Cortex of kidney (tissue), 1 donor: ENCODE measurements at places on chromosomes 4 and X.

DNA sequence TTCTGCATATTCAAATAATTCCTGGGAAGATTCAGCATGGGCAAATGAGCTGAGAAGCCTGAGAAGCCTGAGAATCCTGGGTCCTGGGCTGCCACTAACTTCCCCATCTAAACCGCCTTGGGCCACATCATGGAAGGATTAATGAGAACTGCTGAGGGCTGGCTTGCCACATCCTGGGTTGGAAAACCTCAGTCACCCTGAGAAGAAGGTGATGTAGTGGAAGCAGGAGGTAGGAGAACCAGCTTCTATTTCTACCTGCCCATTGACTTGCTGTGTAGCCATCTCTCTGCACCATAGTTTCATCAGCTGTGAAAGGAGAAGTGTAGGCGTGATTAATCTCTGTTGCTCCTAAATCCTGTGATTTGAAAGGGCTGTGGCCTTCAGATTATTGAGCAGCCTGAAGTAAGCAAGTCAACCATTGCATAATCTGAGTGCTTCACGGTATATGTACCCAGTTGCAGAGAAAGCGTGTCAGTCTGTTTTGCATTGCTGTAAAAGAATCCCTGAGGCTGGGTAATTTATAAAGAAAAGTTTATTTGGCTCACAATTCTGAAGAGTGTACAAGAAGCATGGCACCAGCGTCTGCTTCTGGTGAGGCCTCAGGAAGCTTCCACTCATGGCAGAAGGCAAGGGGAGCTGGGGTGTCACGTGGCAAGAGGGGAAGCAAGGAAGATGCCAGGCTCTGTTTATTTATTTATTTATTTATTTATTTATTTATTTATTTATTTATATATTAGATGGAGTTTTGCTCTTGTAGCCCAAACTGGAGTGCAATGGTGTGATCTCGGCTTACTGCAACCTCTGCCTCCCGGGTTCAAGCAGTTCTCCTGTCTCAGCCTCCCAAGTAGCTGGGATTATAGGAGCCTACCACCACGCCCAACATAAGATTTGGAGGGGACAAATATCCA, 140.9 kb upstream of the ATP6AP2 start:
- no peak for DNase-seq

GRCh38 chr4:41611881-41612871, 74.2 kb downstream of the LIMCH1 start:
- no peak for DNase-seq

DNA sequence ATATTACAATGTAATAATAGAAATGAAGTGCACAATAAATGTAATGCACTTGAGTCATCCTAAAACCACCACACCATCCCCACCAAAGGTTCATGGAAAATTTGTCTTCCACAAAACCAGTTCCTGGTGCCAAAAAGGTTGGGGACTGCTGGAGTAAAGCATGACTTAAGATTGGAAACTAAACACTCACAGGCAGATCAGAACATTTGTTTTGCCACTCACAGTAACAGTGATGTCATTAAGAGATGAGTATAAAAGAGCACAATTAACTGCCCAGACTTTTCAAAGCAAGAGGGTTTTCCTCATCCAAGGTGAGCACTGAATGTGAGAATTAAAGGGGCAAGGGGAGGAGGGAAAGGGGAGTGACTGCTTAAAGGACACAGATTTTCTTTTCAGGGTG, 35.6 kb downstream of the MAP7D3 start:
- no peak for DNase-seq

GRCh38 chr4:124334119-124334518, 378.4 kb downstream of the ANKRD50 start:
- DNase-seq: no peak

DNA sequence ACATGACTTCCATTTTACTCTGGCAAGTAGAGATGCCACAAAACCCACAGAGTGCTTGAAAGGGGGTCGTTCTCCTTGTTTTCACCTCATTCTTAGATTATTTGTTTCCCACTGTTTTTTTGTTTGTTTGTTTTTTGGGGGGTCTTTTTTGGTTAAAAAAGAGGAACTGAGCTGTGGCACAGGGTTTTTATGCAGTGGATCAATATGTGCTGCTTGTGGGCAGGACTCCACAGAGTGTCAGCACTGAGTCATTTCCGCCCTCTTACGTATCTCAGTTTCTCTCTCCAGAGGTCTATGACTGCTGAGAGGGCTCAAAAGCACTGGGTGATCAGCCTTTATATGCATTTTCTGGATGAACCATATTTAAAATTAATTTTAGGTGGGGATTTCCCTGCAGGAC, 268.1 kb upstream of the GRID2 start:
- DNase-seq: no peak

DNA sequence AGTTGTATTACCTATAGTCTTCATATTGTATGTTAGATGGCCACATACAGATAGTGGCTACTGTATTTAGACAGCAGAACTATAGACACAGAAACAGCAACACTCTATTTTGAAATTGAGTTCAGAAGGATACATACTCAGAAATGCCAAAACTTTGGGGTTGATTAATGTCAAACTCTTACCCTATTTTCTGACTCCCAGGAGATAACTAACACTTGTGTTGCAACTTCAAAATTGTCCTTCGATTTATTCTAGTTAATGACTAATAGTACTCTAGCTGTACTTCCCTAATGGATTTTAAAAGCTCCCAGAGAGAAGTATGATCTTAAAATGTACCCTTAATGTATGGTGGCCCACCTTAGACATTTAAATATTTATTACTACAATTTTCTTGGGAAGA, 229.9 kb upstream of the UGT8 start:
- no peak for DNase-seq

DNA sequence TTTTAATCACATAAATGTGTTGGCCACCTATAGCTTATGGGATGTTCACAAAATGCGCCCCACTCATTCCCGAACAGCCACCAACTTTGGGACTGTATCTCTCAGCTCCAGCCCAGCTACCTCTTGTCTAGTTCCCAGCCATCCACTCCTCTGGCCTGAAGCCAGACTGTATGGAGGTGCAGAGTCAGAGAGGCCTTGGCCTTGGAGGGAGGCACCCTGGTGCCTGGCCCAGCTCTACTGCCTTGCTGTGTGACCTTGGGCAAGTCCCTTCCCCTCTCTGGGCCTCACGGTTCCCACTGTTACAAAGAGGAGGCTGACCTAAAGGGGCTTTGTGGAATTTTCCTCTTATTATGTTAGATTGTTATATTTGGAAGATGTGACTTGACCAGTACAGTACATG, 13.9 kb downstream of the MAMLD1 start:
- DNase-seq: no peak

DNA sequence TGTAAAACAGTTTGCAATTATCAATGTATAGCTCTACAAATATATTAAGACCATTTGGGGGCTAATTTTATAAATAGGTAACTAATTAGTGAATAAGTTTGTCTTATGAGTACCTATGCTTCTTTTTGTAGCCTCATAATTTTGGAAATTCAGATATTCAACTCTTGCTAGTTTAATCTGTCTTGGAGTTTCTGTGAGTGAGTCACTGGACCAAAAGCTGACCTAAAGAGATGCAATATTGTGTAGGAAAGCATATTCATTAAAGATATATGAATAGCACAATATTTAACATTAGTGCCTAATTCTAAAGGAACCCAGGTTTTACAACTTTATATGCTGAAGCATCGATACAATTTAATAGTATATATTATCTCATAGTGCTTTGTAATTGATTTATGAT, 161.3 kb upstream of the PCDH18 start:
- DNase-seq: no peak
